ENCODE measurements at places on chromosomes 3 and 15.

DNA sequence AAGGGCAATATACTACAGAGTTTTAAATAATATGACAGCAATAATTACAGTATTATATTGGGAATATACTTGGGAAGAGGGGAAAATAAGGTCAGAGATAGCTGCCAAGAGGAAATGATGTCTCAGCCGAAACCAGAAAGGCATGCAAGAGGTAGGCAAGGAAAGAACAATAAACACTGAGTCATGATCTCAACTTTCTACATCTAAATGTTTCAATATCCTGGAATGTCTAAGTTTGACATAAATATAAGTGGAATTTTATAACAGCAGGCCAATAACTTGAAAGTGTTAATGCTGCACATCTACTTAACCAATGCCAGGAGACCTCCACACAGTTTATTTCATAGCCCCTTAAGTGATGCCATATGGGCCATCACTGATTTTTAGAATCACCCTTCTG, 99.8 kb upstream of the CPNE4 start:
- no peak for DNase-seq

- no peak for DNase-seq
Measured at GRCh38 chr15:85576392-85576791, 196.0 kb downstream of the AKAP13 start.

GRCh38 chr15:33277689-33278088, 33.1 kb upstream of the RYR3 start:
- DNase-seq, result no peak

GRCh38 chr3:26004172-26004571, 214.3 kb downstream of the OXSM start:
- no peak for DNase-seq

All from T follicular helper cell (primary cell).